Stimulated activated CD8-positive, alpha-beta memory T cell treated with anti-CD3 and anti-CD28 coated beads, Interleukin-4, amount 100 ng/mL, for 4 hours (primary cell): ENCODE measurements at places on chromosomes 3 and 15.

GRCh38 chr3:38576526-38577370, 72.7 kb downstream of the SCN5A start:
- DNase-seq: no peak

DNA sequence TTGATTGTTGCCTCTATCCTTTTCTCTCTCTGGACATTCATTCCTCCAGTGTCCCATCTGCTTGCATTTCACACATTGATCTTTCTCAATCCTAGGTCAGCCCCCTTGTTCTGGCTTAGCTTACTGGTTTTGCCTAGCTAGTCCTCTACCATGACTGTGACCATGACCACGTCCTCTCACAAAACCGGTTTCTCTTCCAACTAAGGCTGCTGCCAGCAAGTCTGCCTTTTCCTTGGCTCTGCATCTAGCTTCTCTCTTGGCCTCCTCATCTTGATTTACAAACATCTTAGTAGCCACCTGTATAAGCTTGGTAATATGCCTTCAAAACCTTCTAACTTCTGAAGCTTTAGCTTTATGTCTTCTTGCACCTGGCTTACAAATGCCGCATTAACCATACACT, 167.2 kb downstream of the STXBP5L start:
- no peak for DNase-seq

- DNase-seq: no peak
Measured at GRCh38 chr3:40396406-40396805, 9.4 kb downstream of the ENTPD3 start.

- no peak for DNase-seq
Measured at GRCh38 chr15:70093481-70094319, 4.0 kb downstream of the TLE3 start.

- DNase-seq: no peak
Measured at GRCh38 chr3:188791311-188791710, 380.5 kb upstream of the TPRG1 start.

- DNase-seq: no peak
Measured at GRCh38 chr3:100086401-100086800, 27.9 kb downstream of the FILIP1L start.
